ENCODE measurements at places on chromosomes 5 and 9. TPM values are rescaled to one million over a fixed set of nuclear protein-coding genes. Genes with fewer than 3 reads are reported as not detected.

The ZNF883 gene
- total RNA-seq: 1.0 TPM

The CD72 gene
- 1.4 TPM for total RNA-seq

The UGCG gene
- 172 TPM for total RNA-seq

The PCDHA1 gene
- 0.06 TPM for total RNA-seq

The ARID3C gene
- total RNA-seq: 0.45 TPM

The ANGPTL2 gene
- total RNA-seq: 13.5 TPM

The DIAPH1 gene
- total RNA-seq: 28.2 TPM

- DNase-seq: peak; percentile 51
Measured at GRCh38 chr5:172849606-172850453, 15.8 kb downstream of the ERGIC1 start.

DNA sequence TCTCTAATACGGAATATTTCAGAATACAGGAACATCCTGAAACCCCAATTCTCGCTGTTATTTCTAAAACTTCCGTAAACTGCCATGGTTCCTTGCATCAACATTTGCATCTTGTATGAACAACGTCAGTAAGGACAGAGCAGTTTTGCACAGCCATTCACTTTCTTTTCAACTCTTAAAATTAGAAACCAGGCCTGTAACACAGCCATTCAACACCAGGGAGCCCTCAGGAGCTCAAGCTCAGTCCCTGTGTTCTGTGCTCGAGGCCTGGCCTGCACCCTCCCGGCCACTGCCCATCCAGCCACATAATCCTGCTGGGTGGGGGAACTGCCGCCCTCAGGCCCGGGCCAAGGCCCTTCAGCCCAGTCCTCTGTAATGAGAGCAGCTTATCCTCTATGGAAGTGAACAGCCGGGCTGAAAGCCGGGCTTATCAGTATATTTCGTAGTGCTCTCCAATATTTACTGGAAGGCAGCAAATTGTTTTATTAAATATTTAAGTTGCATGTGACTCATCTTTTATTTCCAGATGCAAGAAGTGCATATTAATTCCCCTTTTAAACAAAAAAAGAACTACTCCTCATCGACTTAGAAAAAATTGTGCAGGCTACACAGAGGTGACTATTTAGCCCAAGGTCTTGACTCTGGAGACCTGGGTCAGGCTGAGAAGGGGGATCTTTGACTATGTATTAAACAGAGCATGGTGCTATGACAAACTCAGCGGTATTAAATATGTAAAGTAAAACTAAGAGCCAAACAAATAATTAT is 33.2 kb upstream of the SLC6A3 start:
- DNase-seq: no peak

GRCh38 chr9:101514071-101514470 is 19.6 kb upstream of the RNF20 start:
- peak; percentile 36 for DNase-seq

DNA sequence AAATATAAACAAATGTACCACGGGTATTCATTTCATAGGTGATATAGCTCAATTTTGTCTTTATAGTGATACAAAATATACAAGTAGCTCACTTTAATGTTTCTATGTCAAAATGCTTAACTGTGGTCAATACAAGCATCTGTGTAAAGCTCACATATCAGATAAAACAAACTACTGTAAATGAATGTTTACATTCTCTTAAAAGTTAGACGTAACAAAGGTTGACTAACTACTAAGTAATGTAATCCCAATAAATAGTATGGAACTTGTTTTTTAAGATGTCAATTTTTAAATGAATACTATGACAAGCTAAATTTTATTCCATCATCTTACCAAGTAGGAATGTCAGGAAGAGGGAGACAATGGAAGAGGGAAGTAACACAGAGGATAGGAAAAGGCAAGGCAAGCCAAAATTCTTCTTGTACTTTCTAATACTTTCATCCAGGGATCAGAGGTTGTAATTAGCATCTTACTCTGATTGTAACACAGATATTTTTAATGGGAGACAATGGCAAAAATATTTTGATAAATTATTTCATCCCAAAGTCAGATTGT is 105.5 kb downstream of the STRBP start:
- no peak for DNase-seq

- no peak for DNase-seq
Measured at GRCh38 chr5:178431782-178432165, 158.4 kb downstream of the COL23A1 start.

DNA sequence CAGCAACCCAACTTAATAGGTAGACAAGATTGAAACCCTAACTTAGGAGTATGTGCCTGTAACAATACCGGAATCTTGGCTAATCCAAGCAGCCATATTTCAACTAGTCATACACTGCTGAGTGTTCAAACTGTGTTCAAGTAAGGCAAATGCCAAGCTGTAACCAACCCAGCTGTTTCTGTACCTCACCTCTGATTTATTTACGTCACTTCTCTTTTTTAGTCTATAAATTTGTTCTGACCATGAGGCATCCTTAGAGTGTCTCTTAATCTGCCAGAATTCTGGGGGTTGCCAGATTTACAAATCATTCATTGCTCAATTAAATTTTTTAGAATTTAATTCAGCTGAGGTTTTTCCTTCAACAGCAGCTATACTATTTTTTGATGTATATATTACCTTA is 723.2 kb downstream of the CDH18 start:
- DNase-seq: no peak

DNA sequence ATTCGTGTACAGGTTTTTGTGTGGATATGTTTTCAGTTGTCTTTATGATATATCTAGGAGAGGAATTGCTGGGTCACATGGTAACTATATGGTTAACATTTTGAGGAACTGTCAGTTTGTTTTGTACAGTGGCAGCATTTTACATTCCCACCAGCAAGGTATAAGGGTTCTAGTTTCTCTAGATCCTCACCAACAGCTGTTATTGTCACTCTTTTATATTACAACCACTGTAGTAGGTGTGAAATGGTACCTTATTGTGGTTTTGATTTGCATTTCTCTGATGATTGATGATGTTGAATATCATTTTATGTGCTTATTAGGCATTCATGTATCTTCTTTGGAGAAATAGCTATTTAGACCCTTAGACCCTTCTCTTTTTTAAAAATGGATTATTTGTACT is 82.9 kb downstream of the CCDC171 start:
- no peak for DNase-seq

DNA sequence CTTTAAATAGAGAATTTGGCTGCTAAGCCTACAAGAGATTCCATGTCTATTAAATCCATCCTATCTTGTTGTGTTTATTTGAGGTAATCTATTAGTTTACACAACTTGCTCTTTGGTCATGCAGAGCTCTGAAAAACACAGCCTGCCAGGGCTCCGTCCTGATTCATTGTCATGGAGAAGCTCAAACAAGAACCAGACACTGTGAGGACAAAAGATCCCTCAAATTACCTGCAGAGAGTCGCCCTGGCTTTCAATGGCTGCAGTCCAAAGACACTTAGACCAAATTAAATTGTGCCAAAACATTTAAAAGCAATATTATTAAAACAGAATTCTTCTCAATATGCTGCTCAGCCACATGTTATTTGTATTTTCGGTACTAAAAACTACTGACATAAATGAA is 60.1 kb downstream of the CDH18 start:
- DNase-seq: no peak

GRCh38 chr9:127334725-127335124 is 62.2 kb upstream of the SLC2A8 start:
- DNase-seq: no peak

GRCh38 chr5:53927668-53928247 is 367.3 kb downstream of the NDUFS4 start:
- no peak for DNase-seq

DNA sequence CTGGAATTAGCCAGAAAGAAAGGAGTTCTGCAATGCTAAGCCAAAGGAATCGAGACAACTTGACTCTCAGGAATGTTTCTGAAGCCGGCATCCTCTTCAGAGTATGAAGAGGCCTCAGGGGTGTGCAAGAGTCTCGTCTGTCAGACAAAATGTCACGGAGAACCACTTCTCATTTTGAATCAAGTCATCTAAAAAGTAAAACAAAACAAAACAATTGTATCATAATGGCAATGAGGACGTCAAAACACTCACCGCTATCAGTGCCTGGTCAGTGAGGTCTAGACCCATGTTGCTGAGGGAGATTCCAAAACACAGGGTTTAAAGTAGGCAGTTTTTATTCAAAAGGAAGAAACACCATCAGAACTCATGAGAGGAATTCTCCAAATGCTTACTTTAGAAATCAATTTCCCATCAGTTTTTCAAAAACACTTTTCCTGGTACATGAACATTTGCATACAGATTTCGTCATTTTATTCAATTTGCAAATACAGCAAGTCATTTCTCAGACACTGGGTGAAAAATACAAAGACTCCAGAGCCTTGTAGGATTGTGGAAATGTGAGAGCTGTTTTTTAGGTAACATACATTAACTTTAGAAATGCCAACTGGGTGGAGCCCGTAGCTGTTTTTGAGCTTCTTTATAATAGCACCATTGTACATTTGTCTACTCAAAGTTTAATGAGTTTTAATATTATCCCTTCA is 89.5 kb upstream of the MAP3K1 start:
- no peak for DNase-seq

DNA sequence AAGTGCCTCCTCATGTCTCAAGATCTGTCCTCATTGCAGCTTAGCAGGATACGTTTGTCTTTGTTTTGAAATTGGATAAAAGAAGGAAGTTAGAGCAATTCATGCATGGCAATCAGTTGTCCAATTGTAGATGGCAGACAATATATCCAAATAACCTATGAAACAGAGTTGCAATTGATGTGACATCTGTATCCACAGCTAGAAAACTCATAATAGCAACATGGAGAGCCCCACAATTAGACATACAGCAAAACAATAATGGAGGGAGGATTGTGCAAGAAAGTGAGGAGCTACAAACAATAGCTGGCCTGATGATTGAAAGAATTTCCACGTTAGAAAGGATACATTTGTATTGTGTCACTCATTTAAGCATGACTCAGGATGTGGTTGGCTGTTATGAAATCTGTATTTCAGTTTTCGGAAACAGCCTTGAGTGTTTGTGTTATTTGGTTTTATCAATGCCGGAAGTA is 132.0 kb downstream of the FAM174A start:
- DNase-seq: peak; percentile 90

DNA sequence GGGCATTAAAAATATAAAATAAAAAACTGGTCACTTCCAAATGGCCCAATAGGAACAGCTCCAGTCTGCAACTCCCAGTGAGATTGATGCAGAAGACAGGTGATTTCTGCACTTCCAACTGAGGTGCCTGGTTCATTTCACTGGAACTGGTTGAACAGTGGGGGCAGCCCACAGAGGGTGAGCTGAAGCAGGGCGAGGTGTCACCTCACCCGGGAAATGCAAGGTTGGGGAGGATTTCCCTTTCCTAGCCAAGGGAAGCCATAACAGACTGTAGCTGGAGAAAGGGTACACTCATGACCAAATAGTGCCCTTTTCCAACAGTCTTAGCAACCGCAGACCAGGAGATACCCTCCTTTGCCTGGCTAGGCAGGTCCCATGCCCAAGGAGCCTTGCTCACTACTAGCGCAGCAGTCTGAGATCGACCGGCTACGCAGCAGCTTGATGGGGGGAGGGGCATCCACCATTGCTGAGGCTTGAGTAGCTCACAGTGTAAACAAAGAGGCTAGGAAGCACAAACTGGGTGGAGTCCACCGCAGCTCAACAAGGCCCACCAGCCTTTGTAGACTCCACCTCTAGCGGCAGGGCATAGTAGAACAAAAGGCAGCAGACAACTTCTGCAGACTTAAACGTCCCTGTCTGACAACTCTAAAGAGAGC is 12.7 kb downstream of the RLN1 start:
- no peak for DNase-seq

GRCh38 chr9:28882529-28882928 is 1309.2 kb upstream of the C9orf72 start:
- no peak for DNase-seq
